ENCODE measurements at places on chromosomes 5 and 9.

DNA sequence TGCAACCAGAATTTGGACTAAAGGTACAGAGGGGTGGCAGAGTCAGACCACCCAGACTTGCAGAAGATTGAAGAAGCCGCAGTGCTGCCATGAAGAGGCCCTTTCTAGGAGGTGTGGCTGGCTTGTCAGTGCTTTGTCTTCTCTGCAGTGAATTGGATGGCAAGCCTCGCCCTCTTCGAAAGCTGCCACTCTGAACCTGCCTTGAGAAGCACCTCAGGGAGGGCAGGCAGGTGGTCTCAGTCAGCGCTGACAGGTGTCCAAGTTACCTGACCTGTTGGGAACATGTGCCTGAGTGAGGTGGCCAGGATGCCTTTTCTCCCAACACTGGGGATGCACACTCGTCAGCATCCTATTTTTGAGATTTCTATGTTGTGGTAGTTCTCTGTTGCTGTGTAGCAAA lies 6.2 kb downstream of the TENT4A start:
- peak; percentile 17 for DNase-seq

GRCh38 chr9:26612211-26612610 lies 280.4 kb downstream of the CAAP1 start:
- DNase-seq, result no peak

DNA sequence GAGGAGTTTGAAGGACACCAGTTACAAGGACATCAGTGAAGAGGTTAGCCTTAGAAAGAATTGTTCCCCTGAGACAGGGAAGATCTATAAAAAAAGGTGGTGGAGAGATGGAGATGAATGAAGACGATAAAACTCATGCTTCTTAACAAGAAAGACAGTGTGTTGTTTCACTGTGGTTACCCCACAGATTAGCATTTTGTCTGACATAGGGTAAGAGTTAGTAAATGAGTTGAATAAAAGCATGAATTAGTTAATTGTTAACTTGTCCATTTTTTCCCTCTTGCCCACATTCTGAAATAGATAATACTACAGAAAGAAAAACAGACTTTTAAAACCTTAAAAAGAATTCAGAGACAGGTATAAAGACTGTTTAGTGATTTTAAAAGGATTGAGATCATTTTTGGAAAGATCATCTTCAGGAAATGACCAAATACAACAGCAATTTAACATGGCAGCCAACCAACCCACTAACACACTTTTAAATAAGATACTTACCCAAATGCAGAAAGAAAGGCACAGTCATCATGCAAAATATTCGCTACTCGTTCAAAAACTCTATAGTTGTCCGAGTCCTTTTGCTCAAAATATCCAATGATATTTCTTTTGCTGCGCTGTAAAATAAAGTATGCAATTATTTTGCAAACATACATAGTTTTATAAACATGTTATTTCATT lies 78.5 kb downstream of the ERP44 start:
- no peak for DNase-seq

DNA sequence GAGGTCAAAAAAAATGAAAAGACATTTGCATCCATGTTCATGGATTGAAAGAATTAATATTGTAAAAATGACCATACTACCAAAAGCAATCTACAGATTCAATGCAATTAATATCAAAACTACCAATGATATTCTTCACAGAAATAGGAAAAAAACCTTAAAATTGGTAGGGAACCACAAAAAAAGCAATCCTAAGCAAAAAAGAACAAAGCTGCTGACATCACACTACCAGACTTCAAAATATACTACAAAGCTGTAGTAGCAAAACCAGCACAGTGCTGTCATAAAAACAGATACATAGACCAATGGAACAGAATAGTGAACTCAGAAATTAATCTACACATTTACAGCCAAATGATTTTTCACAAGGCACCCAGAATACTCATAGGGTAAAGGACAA lies 34.3 kb downstream of the RGMB start:
- DNase-seq, result no peak

- no peak for DNase-seq
Observed at GRCh38 chr9:112554516-112554915, 67.9 kb downstream of the KIAA1958 start.

DNA sequence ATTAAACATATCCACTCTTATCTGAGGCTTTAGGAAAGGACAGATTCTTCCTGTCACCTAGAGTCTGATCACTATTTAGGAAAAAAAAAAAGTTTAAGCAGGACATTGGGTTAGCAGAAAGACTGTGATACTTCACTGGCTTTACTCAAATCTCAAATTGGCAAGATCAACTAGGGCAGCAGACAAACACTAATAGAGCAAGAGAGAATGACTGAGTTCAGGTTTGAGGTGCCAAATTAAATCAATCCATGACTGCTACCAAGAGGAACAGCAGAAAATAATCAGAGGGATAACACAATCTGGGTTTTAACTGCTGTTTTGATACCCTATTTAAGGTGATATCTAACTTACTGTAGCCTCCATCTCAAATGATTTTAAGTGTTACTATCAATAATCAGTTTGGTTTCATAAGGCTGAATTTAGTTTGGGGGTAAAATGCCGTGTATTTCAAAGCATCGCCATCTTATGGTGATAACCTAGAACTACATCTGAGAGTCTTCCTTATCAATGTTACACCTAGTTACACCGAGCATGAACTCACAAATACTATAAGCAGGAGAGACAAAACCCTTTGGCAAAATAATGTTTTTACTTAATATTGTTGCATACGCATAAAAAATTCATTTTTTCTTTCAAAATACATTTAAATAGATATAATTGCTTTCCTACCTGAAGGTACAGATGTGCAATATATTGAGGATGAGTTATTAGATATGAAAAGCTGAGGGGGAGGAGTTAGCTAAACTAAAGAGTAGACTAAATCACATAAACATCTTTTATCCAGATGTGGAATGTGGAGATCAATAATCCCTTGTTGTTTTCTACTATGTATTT lies 286.4 kb upstream of the CDH12 start:
- DNase-seq, result no peak

GRCh38 chr5:80082731-80083100 lies 47.6 kb downstream of the THBS4 start:
- peak; percentile 82 for DNase-seq

- no peak for DNase-seq
Observed at GRCh38 chr5:132009706-132010405, 1.6 kb downstream of the ACSL6 start.

- DNase-seq, result no peak
Observed at GRCh38 chr5:39835371-39835770, 410.6 kb upstream of the DAB2 start.

- no peak for DNase-seq
Observed at GRCh38 chr9:97651646-97652045, 18.0 kb downstream of the NCBP1 start.

DNA sequence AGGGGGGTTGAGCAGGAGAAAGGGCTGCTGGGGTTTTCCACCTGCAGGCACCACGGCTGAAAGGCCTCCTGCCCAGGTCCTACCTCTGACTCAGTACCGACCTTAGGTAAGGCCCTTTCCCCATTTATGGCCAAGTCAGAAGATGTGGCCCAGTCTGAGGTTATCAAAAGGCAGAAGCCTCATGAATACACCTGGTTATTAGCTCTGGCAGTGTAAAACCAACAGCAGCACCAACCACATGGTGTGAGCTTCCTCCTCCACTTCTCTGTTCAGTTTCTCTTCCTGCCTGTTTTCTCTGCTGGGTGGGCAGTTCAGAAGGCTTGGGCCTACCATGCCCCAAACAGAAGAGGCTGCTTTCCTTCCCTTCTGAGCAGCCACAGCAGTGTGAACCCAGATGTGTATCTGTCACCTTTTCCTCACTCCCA lies 86.9 kb downstream of the UGCG start:
- no peak for DNase-seq

Data from stimulated activated CD8-positive, alpha-beta memory T cell treated with anti-CD3 and anti-CD28 coated beads, Interleukin-4, amount 100 ng/mL, for 48 hours (primary cell).